ENCODE measurements at places on chromosomes 16 and 17.

GRCh38 chr17:80270104-80270503, 9.5 kb downstream of the RNF213 start:
- no peak for DNase-seq

DNA sequence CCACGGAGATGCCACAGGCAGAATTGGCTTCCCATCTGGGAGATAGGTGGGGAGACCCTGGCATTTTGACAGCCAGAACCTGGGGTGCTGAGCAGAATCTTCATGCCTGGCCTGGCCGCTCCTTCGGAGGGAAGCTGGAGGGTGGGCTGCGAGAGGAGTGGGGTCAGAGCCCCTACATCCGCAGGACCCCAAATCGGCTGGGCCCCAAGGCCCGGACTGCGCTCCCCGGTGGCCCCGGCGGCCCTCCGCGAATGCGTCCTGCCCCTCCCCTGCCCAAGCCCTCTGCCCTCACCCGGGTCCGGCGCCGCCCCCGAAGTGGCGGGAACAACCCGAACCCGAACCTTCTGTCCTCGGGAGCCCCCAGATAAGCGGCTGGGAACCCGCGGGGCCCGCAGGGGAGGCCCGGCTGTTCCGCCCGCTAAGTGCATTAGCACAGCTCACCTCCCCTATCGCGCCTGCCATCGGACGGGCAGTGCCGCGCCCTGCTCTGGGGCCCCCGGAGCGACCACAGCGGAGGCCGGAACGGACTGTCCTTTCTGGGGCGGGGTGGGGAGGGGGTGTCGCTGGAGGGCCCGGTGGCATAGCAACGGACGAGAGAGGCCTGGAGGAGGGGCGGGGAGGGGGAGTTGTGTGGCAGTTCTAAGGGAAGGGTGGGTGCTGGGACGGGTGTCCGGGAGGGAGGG, 850 bp upstream of the PNMT start:
- no peak for DNase-seq

GRCh38 chr16:56870276-56870888, 5.4 kb downstream of the SLC12A3 start:
- no peak for DNase-seq

- no peak for DNase-seq
Observed at GRCh38 chr16:78096386-78096785, 3.1 kb upstream of the WWOX start.

GRCh38 chr17:8728971-8729370, 15.7 kb downstream of the CCDC42 start:
- DNase-seq, result no peak

All from activated T-cell treated with anti-CD3 and anti-CD28 coated beads for 48 hours (primary cell).